DMS79 treated with DMSO at 0.1 percent for 48 hours (cell line): ENCODE measurements at places on chromosomes 2 and 18.

- DNase-seq, result no peak
Observed at GRCh38 chr2:158174956-158175355, 73.3 kb downstream of the UPP2 start.

DNA sequence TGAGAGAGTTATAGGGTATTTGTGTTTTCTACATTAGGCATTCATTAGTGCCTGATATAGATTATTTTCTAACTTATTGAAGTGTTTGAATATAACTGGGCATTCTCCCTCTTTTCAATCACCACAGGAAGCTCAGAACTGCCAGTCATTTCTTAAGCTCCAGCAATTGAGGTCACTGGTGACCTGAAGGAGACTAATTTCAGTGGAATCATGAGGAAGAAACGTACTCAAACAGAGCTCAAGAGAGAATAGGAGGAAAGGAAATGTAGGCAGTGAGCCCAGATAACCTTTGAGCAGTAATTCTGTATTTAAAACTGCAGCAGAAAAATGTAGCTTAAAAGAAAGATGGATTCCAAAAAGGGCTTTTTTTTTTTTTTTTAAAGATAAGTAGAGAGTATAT lies 1035.5 kb downstream of the SOCS6 start:
- no peak for DNase-seq

DNA sequence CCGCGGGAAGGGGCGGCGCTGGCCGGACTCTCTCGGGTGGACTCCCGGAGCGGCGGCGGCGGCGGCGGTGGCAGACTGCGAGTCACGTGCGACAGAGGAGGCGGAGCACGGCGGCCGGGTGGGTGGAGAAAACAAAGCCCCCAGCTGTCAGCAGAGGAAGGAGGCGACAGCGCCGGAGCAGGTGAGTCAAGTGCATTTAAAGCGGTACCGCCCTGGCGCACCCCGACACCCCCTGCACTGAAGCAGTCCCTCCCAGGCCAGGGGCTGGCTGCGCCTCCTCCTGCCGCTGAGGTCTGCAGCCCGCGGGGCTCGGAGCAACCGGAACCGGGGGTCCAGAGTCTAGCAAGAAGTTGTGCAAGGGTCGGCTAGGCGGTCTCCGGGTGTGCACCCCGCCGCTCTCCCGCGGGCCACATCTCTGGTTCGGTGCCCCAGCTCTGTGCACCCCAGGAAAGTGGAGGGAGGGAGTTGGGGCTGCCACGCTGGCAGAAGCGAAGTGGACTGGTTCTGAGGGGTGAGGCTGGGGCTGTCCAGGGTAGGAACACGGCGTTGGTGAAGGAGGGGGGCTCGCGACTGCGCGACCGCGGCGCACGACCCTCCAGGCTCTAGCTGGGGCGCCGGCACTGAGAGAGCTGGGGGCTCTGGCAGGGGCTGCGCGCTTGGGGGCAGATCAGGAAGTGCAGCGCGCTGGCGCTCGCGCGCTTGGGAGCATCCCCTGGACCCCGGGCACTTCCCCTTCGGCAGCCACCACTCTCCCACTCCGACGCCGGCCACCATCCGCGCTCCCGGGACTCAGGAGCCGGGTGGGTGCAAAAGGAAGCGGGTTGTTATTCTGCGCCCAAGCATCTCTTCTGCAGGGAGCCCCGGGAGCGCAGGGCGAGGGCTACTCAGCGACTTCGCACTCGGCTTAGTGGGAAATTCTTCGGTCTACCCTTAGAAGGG lies 64.0 kb upstream of the MAPRE2 start:
- DNase-seq, result peak; percentile 74

DNA sequence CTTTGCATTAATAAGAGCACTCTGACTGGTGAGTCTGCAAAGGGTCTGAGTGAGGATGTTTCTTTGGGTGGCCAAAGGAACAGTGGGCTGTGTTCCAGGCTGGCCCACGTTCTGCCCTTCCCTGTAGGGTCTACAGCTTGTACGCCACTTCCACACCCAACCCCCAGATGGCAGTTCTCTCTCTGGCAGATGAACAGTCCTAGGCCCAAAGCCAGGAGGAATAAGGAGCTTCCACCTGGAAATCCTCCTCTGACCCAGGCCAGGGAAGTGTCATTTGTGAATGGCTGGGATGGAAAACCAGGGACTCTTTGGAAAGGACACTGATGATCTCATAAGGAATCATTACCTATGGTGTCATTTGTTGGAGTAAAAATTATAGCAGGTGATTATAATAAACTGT lies 6.6 kb downstream of the OTOF start:
- no peak for DNase-seq

DNA sequence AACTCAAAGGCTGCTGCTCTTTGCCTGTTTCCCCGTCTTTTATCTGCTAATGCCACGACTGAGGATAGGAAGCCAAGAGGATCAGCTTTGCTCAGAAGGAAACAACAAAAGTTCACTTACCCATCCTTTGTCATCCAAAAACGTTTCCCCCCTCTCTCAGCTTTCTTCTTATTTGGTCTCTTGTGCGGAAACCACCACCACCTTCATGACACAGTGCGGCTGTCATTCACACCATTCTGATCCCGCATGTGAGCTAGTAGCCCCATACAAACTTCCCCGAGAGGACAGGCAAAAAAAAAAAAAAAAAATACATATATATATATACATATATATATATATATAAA lies 656 bp downstream of the LRRTM4 start:
- DNase-seq, result no peak

DNA sequence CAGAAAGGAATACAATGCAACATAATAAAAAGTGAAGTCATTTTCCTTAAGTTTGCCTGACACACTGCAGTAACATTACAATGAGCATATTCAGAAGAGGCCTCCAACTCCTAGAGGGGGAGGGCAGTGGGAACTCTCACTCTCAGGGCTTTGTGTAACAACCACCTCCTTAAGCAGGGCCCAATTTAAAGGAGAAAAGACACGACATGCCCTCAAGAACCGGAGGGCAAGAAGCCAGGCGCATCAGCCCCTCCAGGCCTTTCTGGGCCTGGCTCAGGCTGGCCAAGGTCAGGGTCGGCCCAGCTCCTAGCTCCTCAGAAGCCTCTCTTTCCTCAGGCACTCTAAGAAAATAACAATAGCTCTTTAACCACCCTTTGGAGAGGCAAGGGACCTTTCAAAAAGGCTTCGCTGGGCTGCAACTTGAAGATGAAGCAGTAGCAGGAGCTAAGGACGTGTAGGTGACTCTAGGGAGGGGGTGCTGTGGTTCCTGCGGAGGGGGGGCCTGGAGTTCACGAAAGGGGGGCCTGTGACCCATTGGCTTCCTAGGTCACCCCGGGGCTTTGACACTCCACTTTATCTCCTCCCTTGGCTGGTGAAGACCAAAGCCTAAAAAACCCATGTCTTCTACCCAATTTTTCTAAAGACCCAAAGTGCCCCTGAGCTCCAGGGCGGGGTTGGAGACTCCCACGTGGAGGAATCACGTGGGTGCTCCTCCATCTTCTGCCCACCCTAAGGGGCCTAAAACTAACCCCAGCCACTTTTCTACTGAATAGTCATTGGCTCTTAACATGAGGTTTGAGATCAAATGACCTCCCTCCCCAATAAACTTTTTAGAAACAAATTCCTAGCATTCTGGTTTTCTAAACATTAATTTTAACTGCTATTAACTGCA lies 13.3 kb downstream of the SERTAD2 start:
- DNase-seq, result peak; percentile 69

GRCh38 chr18:79528846-79529245 lies 133.1 kb downstream of the NFATC1 start:
- no peak for DNase-seq

- DNase-seq, result no peak
Observed at GRCh38 chr2:174686430-174686829, 77.8 kb downstream of the CHRNA1 start.

- DNase-seq, result no peak
Observed at GRCh38 chr2:110991911-110992310, 128.8 kb upstream of the BCL2L11 start.

GRCh38 chr18:74328206-74328605 lies 12.6 kb downstream of the C18orf63 start:
- DNase-seq, result no peak

GRCh38 chr2:10246370-10246769 lies 56.3 kb upstream of the HPCAL1 start:
- no peak for DNase-seq

DNA sequence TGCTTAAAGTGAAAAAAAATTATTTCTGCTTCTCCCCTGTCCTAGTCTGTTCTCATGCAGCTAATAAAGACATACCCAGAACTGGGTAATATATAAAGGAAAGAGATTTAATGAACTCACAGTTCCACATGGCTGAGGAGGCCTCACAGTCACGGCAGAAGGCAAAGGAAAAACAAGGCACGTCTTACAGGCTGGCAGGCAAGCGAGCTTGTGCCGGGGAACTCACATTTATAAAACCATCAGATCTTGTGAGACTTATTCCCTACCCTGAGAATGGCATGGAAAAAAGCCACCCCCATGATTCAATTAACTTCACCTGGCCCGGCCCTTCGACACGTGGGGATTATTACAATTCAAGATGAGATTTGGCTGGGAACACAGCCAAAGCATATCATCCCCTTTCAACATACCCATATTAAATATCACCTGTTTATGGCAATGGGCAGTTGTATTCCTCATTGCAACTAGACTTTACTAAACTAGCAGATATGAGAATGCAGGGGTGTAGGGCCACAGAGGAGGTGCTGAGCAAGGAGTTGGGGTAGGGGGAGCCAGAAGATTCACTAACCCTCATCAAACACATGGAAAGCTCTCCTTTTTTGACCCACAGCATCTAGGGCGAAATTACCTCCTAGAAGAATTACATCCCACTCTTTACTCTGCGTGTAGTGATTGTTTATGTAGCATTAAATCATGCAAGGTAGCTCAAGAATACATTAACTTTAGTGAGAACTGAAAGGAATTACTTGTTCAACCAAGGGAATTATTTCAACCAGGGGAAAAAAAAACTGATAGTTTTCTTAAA lies 183.3 kb upstream of the DOK6 start:
- peak; percentile 83 for DNase-seq

DNA sequence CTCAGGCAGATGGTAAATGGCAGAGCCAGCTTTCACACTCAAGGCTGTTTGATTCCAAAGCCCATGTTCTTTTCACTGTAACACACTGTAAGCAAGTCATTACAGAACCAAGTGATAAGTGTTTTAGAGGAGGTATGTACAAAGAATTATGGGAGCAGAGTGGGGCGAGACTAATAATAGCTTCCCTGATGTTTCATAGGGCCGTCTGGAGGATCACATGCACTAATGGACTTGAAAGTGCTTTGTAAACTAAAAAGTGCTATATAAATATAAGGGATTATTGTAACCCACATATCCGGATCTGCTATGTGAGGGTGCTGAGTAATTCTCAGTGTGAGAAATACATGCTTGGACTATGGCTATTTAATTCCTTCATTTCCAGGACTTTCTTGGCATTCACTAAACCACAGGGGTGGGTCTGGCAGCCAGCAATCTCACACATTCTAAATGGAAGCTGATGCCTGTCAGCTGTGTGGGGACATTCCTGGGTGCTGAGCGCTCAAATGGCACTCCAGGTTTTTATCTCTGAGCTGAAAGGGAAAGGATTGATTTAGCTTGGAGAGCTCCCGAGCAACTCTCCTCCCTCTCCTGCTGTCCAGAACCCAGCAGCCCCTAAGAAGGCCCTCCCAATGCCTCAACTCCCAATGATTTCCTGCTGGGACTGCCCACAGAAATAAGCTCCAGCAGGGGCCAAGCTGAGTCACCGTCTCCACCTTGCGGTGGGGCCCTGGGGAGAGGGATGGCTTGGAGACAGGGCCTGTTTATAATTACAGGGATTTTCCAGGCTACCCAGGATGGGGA lies 222.8 kb downstream of the SOX11 start:
- DNase-seq, result no peak

- no peak for DNase-seq
Observed at GRCh38 chr2:102187496-102188150, 800 bp downstream of the IL1RL2 start.

GRCh38 chr2:70946832-70947442 lies 11.2 kb downstream of the ATP6V1B1 start:
- DNase-seq, result peak; percentile 66

- DNase-seq, result no peak
Observed at GRCh38 chr18:8208716-8209115, 400.5 kb upstream of the RAB12 start.

- peak; percentile 18 for DNase-seq
Observed at GRCh38 chr2:238370823-238371372, 50.6 kb downstream of the TRAF3IP1 start.

DNA sequence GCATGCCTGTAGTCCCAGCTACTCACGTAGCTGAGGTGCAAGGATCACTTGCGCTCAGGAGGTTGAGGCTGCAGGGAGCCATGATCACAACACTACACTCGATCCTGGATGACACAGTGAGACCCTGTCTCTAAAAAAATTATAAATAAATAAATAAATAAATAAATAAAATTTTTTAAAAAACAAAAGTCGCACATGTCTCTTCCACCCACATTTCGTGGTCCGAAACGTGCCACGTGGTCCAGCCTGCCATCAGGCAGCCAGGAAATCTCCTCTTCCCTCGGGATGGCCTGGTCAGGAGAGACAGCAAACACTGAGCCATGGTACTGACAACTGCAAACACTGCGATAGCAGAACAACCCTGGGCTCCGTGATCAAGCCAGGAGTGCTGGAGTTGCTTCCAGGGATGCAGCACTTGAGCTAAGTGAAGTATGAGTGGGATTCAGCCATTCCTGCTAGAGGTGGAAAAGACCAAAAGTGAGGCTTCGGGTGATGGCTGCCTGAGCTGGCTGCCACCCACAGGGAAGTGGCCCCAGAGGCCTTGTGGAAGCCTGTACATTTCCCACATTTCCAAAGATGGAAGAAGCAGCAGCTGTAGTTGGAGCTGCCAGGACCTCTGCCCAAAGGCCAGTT lies 193.1 kb downstream of the SMAD2 start:
- no peak for DNase-seq

GRCh38 chr18:27144672-27145071 lies 40.4 kb downstream of the CHST9 start:
- no peak for DNase-seq

- DNase-seq, result no peak
Observed at GRCh38 chr18:77879829-77880228, 630.2 kb downstream of the GALR1 start.

DNA sequence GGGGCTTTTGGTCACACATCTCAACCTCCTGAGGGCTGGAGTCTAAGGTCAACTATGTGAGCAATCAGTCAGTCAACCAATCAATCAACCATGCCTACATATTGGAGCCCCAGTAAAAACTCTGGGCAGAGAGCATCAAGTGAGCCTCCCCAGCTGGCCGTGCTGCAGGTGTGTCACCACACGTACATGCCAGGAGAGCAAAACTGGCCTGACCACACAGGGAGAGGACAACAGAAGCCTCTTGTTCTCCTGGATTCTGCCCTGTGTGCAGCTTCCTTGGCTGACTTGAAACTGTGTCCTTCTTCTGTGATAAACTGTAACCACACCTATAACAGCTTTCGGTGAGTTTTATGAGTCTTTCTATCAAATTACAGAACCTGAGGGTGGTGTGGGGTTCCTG lies 25.9 kb downstream of the GPR35 start:
- no peak for DNase-seq

- DNase-seq, result no peak
Observed at GRCh38 chr2:72118386-72118785, 29.3 kb downstream of the CYP26B1 start.

GRCh38 chr2:16037808-16038457 lies 97.6 kb downstream of the MYCN start:
- no peak for DNase-seq

- peak; percentile 10 for DNase-seq
Observed at GRCh38 chr2:204282525-204282924, 262.8 kb upstream of the PARD3B start.
